Posterior vena cava (tissue), 2 donors: ENCODE measurements at places on chromosomes 2 and 18. TPM values are rescaled to one million over a fixed set of nuclear protein-coding genes. Genes with fewer than 3 reads are reported as not detected.
A peak's percentile ranks its signal among the peaks of the same experiment; 100 is the strongest.

DNA sequence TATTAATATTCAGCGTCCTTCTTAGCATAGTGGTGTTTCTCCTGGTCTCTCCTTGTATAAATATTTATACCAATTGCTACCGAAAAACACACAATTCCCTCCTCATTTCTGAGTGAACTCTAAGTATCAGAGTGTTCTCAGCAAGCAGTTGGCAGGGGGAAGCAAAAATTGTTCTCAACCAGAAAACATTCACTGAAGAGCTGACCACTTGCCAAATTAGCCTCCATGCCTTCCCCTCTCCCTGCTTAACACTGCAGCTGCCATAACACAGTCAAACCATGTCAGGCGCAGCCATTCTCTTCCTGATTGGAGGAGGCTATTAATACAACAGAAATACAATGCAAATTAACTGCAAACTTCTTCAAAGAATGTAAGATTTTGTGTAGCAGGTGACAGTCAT is 105.0 kb downstream of the COL6A3 start:
- DNase-seq = no peak

DNA sequence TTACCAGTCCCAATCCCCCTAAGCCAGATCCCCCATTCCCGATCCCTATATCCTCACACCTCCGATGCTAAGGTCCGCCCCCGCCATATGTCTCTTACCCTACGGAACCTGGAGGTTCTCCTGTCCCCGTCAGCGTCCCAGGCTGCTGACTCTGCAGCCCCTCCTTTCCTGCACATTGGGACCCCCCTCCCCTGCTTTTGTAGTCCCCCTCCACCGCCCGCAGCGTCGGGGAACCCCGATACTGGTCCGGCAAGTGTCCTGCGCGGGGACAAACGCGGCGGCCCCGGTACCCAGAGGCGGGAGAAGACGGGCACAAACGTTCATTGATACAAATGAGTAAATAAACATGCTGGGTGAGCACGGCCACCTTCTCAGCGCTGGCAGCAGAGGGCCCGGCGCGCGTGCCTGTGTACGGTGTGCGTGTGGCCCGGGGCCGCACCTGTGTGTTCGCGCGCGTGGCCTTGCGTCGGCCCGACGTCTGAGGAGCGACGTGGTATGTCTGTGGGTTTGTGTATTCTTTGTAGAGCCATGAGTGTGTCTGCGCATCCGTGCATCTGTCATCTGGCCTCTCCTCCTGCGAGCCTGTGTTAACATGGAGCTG is 2.0 kb upstream of the CYP26B1 start:
- peak; percentile 74 for DNase-seq

DNA sequence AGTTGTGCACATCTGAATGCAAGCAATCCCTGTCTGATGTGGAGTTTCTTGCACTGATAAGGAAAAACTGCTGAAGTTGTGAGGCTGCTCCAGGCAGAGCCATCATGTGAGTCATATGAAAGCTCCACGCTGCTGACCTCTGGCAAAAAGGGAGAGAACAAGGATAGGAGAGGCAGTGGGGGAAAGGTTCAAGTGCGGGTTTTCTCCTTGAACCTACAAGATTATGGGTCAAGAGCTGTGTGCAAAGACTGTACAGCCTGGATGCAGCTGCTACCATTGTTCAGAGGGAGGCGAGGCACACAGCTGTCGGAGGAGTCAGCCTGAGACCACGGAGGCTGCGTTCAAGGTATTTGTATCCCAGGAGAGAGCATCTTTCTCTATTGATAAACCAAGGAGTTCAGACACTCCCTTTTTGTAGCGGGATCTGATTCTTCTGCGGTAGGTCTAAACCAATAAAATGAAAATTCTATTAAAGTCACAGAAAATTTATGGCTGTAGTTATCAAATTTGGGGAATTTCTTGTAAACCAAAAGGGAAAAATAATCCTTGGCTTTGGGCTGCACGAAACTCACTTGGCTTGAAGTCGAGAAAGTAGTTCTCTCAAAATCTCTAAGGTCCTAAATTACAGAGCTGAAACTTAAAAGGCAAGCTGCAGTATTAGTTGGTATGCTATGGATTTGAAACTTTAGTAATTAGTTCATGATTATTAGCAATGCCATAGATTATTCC is at the start of gene CDK15:
CDK15 (plus strand) TSS at position 96 of the 729 bp plus-strand sequence; CDS start at position 224, 128 bp downstream.
- no peak for DNase-seq

DNA sequence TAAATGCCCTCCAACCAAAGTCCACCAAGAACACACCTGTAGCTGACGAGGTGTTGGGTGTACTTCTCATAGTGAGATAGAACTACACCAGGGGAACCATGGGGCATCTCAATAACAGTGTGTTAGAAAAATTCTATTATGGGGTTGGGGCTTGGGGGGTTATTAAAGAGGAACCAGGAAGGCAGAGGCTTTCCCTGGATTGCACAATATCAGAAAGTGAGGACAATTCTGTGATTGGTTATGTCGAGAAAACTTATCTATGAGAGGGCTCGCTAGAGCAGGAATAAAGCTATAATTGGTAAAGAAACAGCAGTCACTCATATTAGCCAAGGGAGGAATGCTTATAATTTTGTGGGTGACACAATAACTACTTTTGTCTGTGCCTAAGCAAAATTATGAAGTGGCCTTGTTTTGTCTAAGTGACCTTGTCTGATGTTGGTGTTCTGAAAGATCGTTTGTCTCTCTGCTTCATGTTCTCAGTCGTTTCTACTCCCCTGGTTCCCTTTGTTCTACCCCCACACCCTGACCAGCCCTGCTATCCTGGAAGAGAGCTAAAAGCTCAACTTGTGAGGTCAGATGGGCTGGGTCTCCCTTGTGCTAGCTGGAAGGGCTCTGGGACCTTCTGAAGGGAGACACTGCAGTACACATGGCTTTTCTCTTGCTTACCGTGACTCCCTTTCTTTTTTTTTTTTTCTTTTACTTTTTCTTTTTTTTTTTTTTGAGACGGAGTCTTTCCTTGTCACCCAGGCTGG is 21.6 kb upstream of the INO80C start:
- no peak for DNase-seq

DNA sequence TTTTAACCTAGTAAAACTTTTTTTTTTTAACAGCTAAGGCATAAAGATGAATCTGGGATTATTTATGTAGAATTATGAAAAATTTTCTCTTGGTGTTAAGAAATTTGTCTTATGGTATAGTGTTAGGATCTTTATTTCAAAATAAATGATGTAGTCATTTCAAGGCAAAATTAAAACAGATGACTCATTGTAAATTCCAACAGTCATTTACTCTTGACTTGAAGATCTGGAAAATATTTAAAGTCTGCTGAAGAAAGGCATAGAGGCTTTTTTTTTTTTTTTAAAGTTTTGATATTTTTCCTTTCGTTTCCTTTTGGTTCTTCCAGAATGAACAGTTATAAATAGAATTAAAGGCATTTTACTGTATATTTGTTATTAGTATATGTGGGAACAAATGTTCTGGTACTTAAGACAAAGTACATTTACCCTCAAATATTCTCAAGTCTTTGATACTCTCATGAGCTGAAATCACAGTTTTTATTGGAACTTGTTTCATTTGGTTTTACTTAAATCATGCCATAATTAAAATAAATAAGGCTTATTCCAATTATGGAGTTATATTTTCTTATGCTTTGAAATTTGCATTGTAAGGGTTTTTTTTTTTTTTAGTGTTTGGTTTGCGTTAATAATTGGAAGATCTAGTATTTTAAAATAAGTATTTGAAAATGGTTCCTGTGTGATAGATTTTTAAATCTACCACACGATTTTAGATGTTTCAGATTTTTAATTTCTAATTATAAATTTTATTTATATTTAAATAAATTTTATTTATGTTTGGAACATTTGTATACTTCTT is 29.9 kb downstream of the GLS start:
- no peak for DNase-seq

Gene DSG1
- not detected for total RNA-seq
